ENCODE measurements at places on chromosomes 1 and 21.

DNA sequence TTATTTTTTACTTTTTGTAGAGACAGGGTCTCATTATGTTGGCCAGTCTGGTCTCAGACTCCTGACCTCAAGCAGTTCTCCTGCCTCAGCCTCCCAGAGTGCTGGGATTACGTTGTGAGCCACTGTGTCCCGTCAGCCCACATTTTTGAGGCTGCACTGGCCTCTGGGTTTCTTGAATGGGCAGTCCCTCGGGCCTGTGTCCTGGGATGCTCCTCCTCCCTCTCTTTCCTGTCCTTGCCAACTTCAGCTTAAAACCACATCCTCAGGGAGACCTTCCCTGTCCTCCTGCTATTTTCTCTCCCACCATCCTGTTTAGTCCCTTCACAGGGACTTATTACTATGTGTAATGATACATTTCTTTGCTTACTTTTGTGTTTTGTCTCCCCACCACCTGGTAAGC is 31.4 kb upstream of the LYST start:
- DNase-seq: no peak

DNA sequence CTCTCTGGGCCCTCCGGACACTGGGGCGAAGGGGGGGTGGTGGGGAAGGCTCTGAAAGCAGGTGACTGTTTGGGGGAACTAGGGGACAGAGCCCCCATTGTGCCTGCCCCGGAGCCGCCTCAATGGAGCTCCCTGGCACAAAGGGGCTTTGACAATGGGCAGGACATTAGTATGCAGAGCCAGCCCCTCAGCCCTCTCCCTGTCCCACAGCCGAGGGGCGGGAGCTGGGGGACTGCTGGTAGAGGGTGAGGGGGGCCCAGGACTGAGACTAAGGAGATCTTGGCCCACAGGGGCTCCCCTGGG is 7.8 kb downstream of the KCNJ10 start:
- DNase-seq: no peak

GRCh38 chr1:76781447-76781846 is 85.8 kb upstream of the ST6GALNAC5 start:
- DNase-seq: no peak

DNA sequence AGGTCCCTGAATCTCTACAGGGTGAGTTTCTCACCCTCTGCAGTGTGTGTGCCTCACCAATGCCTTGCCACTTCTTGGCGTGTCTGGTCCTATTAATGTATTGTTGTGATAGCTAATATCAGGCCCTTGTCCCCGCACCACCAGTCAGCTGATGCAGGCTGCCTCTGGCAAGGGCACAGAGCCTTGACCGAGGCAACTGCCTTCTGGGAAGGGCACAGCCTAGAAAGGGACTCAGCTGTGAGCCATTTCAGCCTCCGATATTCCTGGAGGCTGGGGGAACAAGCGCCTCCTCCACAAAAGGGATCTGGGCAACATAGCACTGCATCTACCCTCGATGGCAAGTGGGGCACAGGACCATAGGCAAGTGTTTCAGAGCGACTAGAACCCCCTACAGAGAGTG is 27.0 kb downstream of the IL10RB start:
- no peak for DNase-seq

GRCh38 chr1:243508303-243508713 is 252.5 kb downstream of the SDCCAG8 start:
- no peak for DNase-seq
